ENCODE measurements at places on chromosomes 3 and 15. TPM values are rescaled to one million over a fixed set of nuclear protein-coding genes. Genes with fewer than 3 reads are reported as not detected.

The MAP6D1 gene
- 4.9 TPM for total RNA-seq

The IMPG2 gene
- 0.81 TPM for total RNA-seq

The MYLK gene
- 2,522 TPM for total RNA-seq

The SI gene
- total RNA-seq: not detected

The C3orf80 gene
- total RNA-seq: 0.40 TPM

The CACNA2D3 gene
- 2.3 TPM for total RNA-seq

The GPR27 gene
- total RNA-seq: 2.1 TPM

The DTWD1 gene
- 27.4 TPM for total RNA-seq

The CTXN2 gene
- not detected for total RNA-seq

The RTP3 gene
- total RNA-seq: not detected

The AGTR1 gene
- total RNA-seq: 13.4 TPM

The CFAP20DC gene
- total RNA-seq: 0.35 TPM

The PHLDB2 gene
- total RNA-seq: 115 TPM

The PPP1R14D gene
- total RNA-seq: not detected

The SLC41A3 gene
- 40.2 TPM for total RNA-seq

Measured in gastroesophageal sphincter (tissue), 4 donors.